IPS DF 6.9 (cell line): ENCODE measurements at places on chromosomes 11 and 22.

- no peak for DNase-seq
- H3K36me3 ChIP-seq = no peaks in the 10 kb centered on the region; the same call in 1 of the 2 replicates
- 0 out of 2 replicates have a peak, but pooled peaks cover 2% of the 10 kb centered on the region for H3K4me1 ChIP-seq
Measured at GRCh38 chr11:2199466-2200341, 28.1 kb upstream of the TH start.

DNA sequence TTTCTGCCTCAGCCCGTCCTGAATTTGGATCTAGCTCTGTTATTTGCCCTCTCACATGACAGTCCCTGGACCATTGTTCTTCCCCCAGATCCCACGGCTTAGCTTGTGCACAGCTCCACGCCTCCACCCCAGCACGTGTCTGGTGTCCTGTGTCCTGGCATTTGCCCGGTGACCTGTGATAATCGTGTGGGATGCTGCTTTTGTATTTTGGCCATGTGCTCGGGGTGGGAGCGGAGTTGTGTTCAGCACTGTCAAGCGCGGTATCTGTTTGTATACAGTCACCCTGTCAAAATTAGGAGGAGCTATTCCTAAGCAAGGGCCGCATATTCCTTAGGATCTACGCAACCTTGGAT, 11.9 kb downstream of the ADAMTS8 start:
- H3K4me1 ChIP-seq = no peaks in the 10 kb centered on the region
- no peaks in the 10 kb centered on the region for H3K36me3 ChIP-seq
- no peak overlapping the region for H3K4me3 ChIP-seq

GRCh38 chr22:25972397-25972796, 196.9 kb upstream of the SEZ6L start:
- H3K27ac ChIP-seq = no peak overlapping the region
- H3K4me3 ChIP-seq = no peak overlapping the region

GRCh38 chr11:119149018-119149785, at the start of gene ABCG4:
TSS of gene ABCG4 (plus strand) at chr11:119149052. CDS start at chr11:119149966, 914 bp downstream.
- H3K27ac ChIP-seq = no peak within 1 kb of the TSS
- H3K4me3 ChIP-seq = peak within 1 kb of the TSS; percentile 64; the same call in 1 of the 2 replicates
- DNase-seq = no peak

GRCh38 chr11:36187622-36188021, 101.6 kb downstream of the COMMD9 start:
- no peaks in the 10 kb centered on the region for H3K36me3 ChIP-seq
- no peaks in the 10 kb centered on the region for H3K27me3 ChIP-seq
- H3K4me1 ChIP-seq = no peaks in the 10 kb centered on the region
- no peak for DNase-seq

GRCh38 chr22:20946080-20946986, 20.7 kb upstream of the AIFM3 start:
- peaks cover 13% of the 10 kb centered on the region; the same call in 1 of the 2 replicates for H3K36me3 ChIP-seq
- no peak overlapping the region for H3K4me3 ChIP-seq
- H3K4me1 ChIP-seq = no peaks in the 10 kb centered on the region
- H3K27me3 ChIP-seq = no peaks in the 10 kb centered on the region
- DNase-seq = no peak
